CD4-positive, alpha-beta T cell treated with Interleukin-21 for 1 hour (primary cell): ENCODE measurements at places on chromosomes 7 and 10.

DNA sequence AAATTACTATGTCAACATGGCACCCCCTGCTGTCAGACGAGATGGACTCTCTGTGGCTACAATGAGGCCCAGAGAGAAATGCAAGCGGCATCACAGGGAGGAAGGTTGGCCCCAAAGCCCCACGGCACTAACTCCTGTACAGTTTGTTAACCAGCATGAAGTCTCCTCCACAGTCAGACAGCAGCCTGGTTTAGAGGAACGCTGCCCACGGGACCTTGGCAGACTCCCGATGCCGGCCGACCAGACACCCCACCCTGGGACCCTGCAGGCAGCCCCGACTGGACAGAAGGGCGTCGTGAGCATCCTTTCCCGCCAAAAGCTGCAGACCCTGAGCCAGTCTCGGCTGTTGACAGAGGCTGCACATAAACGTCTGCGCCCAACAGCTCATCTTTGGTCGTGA is 158.8 kb downstream of the DIP2C start:
- peak; percentile 12 for DNase-seq

DNA sequence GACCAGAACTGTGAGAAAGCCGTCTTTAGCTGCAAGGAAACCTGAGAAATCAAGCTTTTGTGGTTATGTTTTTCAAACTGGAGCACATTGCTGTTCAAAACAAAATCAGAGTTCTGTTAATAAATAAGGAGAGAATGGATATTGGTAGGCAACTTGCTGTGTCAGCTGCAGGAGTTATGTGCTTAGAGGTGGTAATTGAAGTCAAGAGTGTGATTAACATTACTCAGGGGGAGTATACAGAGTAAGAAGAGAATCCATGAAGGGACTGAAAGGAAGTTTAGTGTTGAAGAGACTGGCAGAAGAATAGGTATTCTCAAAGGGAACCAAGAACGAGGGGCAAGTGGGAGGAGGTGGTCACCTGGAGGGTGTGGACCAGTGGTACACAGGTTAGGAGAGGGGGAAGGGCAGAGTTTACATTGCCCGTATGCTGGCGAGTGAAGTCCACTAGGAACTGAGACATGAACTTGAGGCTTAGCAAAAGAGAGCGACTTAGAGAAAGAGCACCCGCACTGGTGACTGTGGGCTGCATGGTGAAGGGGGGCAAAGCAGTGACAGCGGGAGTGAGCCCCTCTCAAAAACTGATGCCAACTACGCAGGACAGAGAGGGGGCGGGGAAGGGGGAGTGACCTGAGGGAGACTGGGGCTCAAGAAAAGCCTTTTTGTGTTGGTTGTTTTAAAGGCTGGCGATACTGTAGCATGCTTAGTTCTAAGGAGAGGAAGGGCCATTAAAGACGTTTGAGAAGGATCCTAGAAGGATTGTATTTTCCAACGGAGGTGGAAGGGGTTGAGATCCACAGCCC is 80.0 kb downstream of the SDK1 start:
- no peak for DNase-seq

- DNase-seq = no peak
These were observed 569.3 kb downstream of the ATRNL1 start for GRCh38 chr10:115662422-115662821.

- no peak for DNase-seq
These were observed at the start of gene ZP3 for GRCh38 chr7:76424413-76425111. ZP3 (plus strand) TSS chr7:76424950; CDS start chr7:76424965, 15 bp downstream.

DNA sequence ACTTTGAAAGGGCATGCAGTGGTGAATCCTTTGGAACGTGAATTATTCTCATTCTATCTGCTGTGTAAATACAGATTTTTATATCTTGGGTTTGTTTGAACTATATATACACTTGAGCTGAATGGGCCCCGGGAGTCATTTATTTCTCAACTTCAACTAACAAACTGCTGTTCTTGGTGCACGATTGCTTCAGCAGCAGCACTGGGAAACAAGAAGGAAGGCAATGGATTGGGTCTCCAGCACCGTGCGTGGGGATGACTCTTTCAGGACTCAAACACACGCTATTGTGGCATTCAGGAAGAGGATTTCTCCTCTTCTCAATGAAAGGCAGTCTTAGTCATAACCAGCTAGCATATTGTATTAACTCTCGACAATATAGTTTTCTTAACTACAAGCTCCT is 226.0 kb upstream of the NFE2L3 start:
- DNase-seq = no peak

DNA sequence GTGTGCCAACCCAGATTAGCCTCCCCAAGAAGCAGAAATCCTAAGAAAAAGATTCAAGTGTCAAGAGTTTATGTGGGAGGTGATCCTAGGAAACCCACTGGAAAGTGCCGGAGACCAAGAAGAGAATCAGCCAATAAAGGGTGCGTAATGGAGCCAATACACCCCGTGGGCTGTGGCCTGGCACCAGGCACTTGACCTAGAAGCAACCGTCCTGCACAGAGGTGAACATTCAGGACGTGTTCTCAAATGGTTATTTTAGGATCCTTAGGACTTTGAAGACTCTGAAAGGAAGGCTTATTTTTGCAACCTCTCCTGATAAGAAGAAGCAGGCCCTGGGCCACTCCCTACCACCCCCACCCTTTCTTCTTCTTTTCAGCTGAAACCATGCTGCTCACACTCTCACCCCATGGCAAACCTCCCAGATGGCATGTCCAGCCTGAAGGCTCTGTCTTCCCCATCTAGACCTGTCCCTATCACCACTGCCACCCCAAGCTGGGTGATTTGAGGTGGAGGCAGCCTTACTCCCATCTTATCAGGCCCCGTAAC is 46.6 kb downstream of the VSTM4 start:
- DNase-seq = no peak

- DNase-seq = no peak
These were observed 315.3 kb upstream of the KAT6B start for GRCh38 chr10:74511051-74511450.

- no peak for DNase-seq
These were observed 59.6 kb downstream of the SH3PXD2A start for GRCh38 chr10:103795634-103796270.

- no peak for DNase-seq
These were observed 572.1 kb upstream of the POM121L12 start for GRCh38 chr7:52463341-52463740.

GRCh38 chr7:135748770-135749169 is at the start of gene FAM180A:
FAM180A (minus strand) TSS chr7:135748813; CDS start chr7:135748580, 233 bp downstream.
- DNase-seq = no peak

GRCh38 chr7:77537778-77538280 is 734 bp downstream of the PTPN12 start:
- peak; percentile 21 for DNase-seq

- no peak for DNase-seq
These were observed 136.2 kb upstream of the NRBF2 start for GRCh38 chr10:62996925-62997324.

- DNase-seq = no peak
These were observed 31.3 kb upstream of the NME8 start for GRCh38 chr7:37816922-37817590.

- DNase-seq = no peak
These were observed 139.5 kb downstream of the PLCE1 start for GRCh38 chr10:94133239-94133638.
